ENCODE measurements at places on chromosomes 13 and 19.

DNA sequence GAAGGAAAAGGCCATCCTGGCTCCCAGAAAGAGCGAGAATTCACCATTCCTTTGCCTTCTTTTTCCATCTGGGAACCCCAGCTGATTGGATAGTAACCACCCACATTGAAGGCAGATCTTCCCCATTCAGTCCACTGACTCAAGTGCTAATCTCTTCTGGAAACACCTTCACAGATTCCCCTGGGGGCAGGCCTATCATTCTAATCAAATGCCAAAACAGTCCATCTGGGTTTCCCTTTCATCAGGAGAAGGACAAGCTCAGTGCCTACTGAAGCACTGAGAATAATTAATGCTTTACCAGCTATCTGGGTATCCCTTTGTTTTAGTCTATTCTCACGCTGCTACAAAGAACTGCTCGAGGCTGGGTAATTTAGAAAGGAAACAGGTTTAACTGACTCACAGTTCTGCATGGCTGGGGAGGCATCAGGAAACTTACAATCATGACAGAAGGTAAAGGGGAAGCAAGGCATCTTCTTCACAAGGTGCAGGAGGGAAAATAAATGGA, 293.2 kb downstream of the ENOX1 start:
- DNase-seq = no peak

DNA sequence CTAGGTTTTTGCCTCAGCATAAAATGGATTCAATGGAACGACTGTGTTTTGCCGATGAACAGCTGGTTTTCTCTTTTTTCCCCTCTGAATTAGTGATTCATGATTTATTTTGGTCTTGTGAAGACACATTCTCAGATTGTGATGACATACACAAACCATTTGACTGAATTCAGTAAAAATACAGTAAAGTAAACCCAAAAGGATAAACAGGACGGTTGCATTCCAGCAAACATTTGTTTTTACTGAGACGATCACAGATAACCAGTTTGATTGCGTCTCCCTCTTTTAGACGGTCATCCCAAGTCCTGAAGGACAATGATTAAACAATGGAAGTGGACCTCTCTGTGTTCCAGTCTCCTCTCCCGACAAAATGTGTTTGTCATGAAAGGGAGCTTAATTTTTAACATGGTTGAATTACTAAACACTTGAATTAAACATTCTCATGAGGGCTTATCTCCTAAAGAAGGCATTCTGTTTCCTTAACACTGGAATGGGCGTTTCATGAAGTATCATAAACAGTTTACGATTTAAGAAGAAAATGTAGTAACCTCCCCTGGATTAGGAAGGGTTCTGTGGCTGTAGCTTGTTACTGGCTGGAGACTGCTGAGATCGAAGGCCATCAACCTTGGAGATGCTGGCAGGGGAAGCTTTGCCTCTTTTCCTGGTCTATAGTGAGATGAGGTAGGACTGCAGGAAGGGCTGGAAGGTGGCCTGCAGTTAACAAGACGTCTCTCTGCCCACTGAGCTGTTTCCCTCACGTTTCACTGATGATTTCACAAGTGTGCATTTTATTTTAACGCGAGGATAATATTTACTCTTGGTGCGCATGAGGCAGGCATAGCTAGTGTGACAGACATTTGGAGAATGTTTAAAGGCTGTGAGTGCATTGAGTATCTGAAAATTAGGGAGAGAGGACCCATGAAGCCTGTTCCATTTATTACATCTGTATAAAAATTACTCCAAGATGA, 457.9 kb downstream of the FGF9 start:
- DNase-seq = no peak

DNA sequence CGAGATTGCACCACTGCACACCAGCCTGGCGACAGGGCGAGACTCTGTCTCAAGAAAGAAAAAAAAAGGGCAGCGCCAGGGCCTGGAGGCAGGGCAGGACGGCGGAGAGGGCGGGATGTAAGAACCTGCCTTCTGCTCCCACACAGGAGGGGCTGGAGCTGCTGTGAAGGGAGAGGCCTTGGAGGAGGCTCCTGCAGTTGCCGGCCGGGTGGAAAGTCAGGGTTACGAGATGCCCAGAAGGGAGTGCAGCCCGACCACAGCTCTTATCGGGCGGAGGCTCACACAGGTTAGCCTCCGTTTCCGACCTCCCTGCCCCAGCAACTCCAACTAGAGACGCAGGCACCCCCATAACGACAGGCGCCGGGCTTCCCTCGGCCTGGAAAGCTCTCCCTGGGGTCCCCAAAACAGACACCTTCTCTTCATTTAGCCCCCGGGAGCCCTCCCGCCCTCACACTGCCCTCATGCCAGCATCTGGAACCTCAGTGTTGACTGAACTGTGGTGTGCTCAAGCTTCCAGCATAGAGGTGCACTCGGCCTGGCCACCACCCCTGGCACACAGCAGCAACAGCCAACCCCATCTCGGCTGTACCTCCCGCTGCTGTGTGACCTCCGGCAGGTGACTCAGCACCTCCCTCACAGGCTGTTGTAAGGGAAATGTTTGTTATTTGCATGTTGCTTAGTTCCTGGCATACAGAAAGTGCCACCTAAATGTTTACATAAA, 1.4 kb downstream of the PLPP2 start:
- DNase-seq = no peak

DNA sequence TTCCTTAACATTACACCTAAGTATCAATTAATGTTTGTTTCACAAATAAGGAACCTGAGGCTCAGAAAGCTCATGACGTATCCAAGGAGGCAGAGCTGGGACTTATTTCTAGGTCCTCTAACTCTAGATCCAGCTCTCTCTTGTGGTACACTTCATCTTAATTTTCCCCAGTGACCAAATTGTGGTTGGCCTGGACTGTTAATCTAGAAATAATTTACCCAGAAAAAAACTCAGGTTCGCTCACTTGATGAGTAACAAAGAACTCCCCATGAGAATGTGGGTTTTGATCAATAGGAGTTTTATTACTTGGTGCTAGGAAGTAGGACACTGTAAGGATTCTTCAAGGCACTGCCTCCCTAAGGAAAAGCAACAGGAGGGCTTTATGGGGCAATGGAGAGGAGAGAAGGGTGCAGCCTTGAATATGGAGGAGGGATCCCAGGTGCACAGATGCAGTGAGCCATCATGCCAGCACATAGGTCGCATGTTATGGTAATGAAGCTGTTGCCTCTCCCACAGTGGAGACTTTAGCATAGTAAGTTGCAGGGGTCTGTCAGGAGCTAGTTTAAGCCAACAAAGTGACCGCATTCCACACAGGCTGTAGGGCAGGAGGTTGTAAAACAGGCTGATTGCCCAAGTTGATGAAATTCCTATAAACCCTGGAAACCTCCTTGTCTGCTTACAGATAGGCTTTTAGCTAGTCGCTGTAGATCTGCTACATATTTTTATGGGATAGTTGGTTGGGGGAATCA, 14.7 kb downstream of the RAP2A start:
- DNase-seq = no peak

DNA sequence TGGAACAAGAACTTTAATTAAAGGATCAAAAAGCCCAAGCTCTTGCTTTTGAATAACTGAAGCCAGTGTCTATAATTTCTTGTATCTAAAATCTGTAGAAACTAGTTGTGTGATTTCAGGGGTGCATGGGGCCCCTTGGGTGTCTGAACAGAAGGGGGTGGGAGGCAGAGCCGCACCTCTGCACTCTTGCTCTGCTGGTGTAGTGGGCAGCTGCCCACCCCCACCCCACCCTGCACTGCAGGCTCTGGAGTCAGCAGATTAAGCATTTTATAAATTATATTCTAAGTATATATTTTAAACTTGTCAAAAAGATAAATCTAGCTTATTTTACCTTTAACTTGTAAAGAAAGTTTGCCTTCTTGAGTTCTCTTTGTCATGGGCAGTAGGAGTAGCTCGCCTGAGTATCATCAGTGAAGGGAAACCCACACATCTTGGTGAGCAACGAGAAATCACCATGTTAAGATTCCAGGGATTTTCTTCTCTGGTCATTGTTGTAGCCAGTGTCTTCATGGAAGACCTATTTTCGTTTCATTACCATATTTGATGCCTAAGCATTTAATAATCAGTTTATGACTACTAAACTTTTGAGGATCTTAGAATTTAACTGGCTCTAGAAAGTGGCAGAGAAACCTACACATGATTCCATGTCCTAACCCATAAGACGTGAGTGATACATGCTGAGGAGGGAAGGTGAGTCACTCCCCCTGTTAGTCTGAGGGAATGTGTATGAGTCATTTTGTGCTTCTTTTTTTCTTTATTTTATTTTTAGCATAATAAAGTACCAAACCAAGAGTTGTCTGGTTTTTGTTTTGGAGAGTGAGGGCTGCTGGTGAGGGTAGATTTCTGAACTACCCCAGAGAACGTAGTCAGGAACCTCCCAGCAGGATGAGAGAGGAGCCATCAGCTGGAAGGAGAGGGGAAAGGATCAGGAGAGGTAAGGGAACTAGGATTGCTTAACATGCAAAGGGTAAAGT, 7.7 kb downstream of the UBE2L5 start:
- peak; percentile 69 for DNase-seq

- DNase-seq = no peak
Measured at GRCh38 chr19:8655340-8655709, 24.9 kb downstream of the NFILZ start.

- no peak for DNase-seq
Measured at GRCh38 chr13:109784590-109785140, 1.7 kb downstream of the IRS2 start.

DNA sequence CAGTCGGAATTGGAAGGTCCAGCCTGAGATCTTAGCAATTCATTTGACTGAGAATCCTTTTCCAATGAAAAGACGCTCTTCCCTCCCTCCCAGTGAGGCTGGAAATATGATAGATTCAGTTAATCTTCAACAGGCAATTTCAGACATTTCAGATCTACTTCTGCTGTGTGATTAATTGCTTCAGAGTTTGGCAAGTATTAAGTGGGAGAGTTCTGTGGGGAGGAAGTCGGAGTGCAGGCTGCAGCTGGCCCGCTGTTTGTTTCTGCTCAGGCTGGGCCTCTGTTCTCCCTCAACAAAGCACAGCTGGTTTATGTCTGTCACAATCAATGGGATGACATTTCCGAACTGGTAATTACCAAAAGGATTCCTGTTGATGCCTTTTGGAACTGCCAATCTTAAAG, 178.2 kb downstream of the NDFIP2 start:
- DNase-seq = peak; percentile 10

- no peak for DNase-seq
Measured at GRCh38 chr19:18218159-18218558, 8.1 kb downstream of the PDE4C start.

DNA sequence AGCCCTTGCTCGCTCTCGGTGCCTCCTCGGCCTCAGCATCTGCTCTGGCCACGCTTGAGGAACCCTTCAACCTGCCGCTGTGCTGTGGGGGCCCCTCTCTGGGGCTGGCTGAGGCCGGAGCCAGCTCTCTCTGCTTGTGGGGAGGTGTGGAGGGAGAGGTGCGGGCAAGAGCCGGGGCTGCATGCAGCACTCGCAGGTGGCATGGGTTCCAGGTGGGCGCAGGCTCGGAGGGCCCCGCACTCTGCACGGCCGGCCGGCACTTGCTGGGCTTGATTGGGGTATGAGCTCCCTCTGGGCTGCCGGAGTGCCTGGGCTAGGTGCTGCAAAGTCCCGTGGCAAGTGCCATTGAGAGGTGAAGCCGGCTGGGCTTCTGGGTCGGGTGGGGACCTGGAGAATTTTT, 31.7 kb upstream of the RPL21 start:
- DNase-seq = no peak

DNA sequence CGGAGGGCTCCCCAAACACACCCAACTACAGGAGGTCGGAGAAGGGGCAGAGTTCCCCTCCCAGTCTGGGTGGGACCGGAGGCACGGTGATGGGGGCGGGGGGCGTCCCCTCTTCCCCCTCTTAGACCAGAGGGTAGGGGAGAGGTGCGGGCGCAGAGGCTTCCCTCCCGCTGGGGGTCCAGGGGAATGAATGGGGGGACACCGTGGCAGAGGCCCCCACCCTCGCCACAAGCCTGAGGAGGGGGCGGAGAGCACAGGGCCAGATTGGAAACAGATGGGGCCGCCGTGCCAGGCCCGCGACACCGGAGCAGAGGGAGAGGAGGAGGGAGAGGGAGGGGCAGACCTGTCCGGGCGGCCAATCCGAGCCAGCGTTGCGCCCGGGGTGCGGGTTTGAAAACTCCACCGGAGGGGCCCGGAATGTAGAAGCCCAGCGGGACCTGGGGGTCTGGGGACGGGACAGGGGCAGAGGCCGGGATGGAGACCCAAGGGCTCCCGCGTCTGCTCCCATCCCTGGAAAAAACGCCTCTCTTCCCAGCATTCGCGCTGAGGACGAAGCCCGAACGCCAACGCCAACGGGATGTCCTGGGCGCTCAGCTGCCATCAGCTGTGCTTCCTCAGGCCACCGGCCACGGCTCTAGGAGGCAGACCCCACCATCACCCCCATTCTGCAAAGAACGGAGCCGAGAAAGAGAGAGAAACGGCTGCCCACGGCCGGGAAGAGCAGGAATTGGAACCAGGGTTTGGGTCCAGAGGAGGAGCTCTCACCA, 46.8 kb downstream of the PTPRS start:
- DNase-seq = peak; percentile 22

DNA sequence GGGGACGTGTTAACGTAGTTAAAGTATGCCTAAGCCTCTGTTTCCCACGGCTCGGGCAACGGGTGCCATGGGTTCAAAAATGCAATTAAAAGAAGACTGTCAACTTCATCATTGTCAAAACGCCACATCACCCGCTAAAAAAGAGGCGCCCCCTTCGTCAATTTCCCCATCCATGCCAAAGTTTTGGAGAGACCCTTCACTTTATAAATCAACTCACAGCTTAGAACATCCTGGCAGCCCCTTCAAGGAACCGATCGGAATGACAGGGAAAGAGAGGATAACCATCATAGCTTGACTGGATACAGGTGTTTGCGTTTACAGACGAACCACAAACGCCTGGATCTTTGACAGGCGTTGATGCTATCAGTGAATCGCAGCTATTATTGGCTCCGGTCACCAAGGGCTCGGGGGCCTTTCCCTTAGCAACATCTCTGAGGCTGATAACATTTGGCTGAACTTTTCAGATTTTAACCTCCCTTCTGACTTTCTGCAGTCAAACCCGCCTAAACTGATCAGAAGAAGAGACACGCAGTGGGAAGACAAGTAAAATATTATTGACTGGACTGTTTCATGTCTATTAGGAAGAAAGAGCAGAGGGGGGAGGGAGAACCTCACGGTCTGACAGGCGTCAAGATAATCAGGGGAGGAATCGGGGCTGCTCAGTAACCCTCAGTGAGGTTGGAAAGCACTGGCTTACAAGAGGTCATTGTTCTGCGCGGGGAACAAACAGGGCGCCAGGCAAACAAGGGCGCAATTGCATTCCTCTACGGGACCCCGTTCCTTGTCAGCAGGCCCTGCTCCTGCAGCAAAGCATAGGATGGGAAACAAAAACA, 322.5 kb upstream of the ZNF507 start:
- no peak for DNase-seq

DNA sequence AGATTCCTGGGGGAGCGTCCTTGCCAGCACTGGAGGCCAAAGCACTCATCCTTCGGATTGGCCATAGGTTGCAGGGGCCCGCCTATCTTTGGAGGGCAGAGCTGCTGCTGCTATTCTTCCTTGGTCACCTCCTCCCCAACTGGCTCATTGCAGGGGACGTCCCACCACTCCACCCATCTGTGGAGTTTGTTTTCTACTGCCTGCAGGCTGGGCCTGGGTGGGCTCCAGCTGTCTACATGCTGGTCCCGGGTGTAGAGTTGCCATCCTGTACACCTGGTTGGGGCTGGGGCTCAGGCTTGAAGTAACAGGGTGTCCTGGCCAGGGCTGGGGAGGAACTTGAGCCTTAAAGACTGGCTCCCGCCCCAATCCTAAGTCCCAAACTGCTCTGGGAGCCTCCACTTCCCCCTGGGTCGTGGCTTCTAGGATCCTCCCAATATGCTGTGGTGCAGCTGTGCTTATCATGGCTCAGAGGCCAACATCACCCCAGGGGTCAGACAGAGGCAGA, 2.1 kb downstream of the RNF225 start:
- DNase-seq = no peak

All from fibroblast of skin of left biceps (primary cell).